ENCODE measurements at places on chromosomes 5 and 9. TPM values are rescaled to one million over a fixed set of nuclear protein-coding genes. Genes with fewer than 3 reads are reported as not detected.
A peak's percentile ranks its signal among the peaks of the same experiment; 100 is the strongest.

The ELAVL2 gene
- total RNA-seq, result 0.57 TPM

DNA sequence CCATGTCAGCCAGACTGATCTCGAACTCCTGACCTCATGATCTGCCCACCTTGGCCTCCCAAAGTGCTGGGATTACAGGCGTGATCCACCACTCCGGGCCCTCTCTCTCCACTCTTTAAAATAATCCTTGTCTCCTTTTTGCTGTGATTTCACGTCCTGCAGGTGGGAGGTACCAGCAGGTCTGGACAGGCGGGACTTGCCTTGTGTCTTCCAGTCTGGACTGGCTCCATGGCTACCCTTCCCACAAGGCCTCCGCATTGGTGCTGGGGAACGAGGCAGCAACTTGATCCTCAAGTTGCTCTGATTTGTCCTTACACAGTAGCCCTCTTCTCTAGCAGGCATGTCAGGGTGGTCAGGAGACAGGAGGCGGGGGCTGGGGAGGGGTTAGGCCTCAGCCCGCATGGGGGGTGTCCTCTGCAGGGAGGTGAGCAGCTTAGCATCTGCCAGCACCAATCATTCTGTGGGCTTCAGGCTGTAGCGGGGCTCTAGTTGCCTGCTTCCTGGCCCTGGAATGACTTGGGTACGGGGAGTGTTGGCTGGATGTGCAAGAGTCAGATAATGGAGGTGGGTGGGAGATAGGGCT, 54.3 kb downstream of the TENT4A start:
- no peak overlapping the region for H3K4me3 ChIP-seq
- no peak overlapping the region for H3K27ac ChIP-seq
- H3K27me3 ChIP-seq, result no peaks in the 10 kb centered on the region
- peak; percentile 49 for DNase-seq

The GADD45G gene
- total RNA-seq, result 6.2 TPM

The OTULINL gene
- total RNA-seq, result 3.3 TPM

The PTGES gene
- total RNA-seq, result 38.8 TPM

The CATSPER3 gene
- total RNA-seq, result not detected

- no peaks in the 10 kb centered on the region for H3K27me3 ChIP-seq
- no peak overlapping the region for H3K4me3 ChIP-seq
Observed at GRCh38 chr5:157253547-157253946, 12.4 kb upstream of the CYFIP2 start.

GRCh38 chr9:33289936-33290246, 425 bp upstream of the NFX1 start:
- no peak for DNase-seq
- H3K27ac ChIP-seq, result peak overlapping the region; percentile 100
- H3K27me3 ChIP-seq, result no peaks in the 10 kb centered on the region
- H3K36me3 ChIP-seq, result peaks cover 26% of the 10 kb centered on the region
- H3K4me3 ChIP-seq, result peak overlapping the region; percentile 79

The ADAMTS19 gene
- total RNA-seq, result not detected

The CD14 gene
- 6.7 TPM for total RNA-seq

DNA sequence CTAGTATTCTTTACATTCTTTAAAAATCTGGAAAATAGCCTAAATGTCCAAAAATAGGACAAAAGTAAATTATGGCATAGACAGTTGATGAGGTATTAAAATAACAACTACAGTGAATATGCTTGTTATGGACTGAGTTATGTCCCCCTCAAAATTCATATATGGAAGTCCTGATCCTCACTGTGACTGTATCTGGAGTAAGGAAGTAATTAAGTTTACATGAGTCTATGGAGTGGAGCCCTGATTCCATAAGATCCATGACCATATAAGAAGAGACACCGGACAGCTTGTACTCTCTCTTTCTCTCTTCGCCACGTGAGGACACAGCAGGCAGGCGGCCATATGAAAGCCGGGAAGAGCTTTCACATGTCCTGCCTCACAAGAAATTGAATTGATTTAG, 28.6 kb upstream of the C5orf58 start:
- H3K4me1 ChIP-seq, result no peaks in the 10 kb centered on the region
- H3K27me3 ChIP-seq, result no peaks in the 10 kb centered on the region
- no peaks in the 10 kb centered on the region for H3K36me3 ChIP-seq
- DNase-seq, result no peak
- H3K27ac ChIP-seq, result no peak overlapping the region
- H3K4me3 ChIP-seq, result no peak overlapping the region

The CACFD1 gene
- 8.5 TPM for total RNA-seq

- no peak for DNase-seq
- H3K36me3 ChIP-seq, result no peaks in the 10 kb centered on the region
- H3K4me1 ChIP-seq, result peaks cover 13% of the 10 kb centered on the region
- H3K27ac ChIP-seq, result peak overlapping the region; percentile 3
- H3K4me3 ChIP-seq, result no peak overlapping the region
- H3K27me3 ChIP-seq, result no peaks in the 10 kb centered on the region
Observed at GRCh38 chr5:10289353-10289752, 18.3 kb downstream of the CMBL start.

- peak overlapping the region; percentile 42 for H3K27ac ChIP-seq
- no peaks in the 10 kb centered on the region for H3K27me3 ChIP-seq
Observed at GRCh38 chr5:6766604-6767093, 53.4 kb downstream of the TENT4A start.

The LPAR1 gene
- 16.2 TPM for total RNA-seq

The RANBP3L gene
- total RNA-seq, result 1.7 TPM

GRCh38 chr9:93082841-93083411, 13.1 kb upstream of the CARD19 start:
- H3K27ac ChIP-seq, result no peak overlapping the region
- no peaks in the 10 kb centered on the region for H3K36me3 ChIP-seq
- no peak overlapping the region for H3K4me3 ChIP-seq

- H3K4me3 ChIP-seq, result no peak overlapping the region
- H3K4me1 ChIP-seq, result peaks cover 10% of the 10 kb centered on the region
- no peaks in the 10 kb centered on the region for H3K36me3 ChIP-seq
- H3K27ac ChIP-seq, result no peak overlapping the region
Observed at GRCh38 chr5:10446490-10446889, 4.8 kb downstream of the ROPN1L start.

- DNase-seq, result no peak
- no peaks in the 10 kb centered on the region for H3K27me3 ChIP-seq
- no peaks in the 10 kb centered on the region for H3K4me1 ChIP-seq
- H3K27ac ChIP-seq, result no peak overlapping the region
- H3K36me3 ChIP-seq, result no peaks in the 10 kb centered on the region
Observed at GRCh38 chr5:96476654-96477053, 43.6 kb upstream of the PCSK1 start.

DNA sequence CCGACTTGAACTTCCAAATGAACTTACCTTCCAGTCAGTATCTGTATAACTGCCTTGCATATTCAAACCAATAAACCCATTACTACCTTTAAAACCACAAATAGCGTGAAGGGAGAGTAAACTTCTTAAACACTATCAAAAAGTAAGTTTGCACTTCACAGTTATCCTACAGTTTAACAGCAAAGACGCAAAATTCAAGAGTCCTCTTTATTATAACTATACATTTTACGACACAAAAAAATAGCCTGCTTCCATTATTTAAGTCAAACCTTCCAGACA, 1.8 kb downstream of the PTBP3 start:
- no peak for DNase-seq
- H3K27ac ChIP-seq, result no peak overlapping the region
- peaks cover 47% of the 10 kb centered on the region for H3K4me1 ChIP-seq
- no peaks in the 10 kb centered on the region for H3K36me3 ChIP-seq

The SPAG8 gene
- 0.52 TPM for total RNA-seq

The PCDHA2 gene
- not detected for total RNA-seq

DNA sequence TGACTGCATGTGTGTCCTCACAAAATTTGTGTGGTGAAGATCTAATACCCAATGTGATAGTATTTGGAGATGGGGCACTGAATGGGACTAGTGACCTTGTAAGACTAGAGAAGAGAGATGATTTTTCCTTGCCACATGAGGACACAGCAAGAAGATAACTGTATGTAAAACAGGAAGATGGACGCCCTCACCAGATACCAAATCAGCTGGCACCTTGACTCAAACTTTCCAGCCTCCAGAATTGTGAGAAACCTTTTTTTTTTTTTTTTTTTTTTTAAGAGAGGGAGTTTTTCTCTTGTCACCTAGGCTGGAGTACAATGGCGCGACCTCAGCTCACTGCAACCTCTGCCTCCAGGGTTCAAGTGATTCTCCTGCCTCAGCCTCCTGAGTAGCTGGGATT, 40.3 kb downstream of the UBTD2 start:
- no peak overlapping the region for H3K27ac ChIP-seq
- DNase-seq, result no peak
- H3K4me3 ChIP-seq, result no peak overlapping the region
- no peaks in the 10 kb centered on the region for H3K27me3 ChIP-seq
- no peaks in the 10 kb centered on the region for H3K36me3 ChIP-seq

The DAPK1 gene
- total RNA-seq, result 5.4 TPM

The PCDHA5 gene
- total RNA-seq, result not detected

The GABRA1 gene
- total RNA-seq, result not detected

The BTNL8 gene
- total RNA-seq, result 0.79 TPM

GRCh38 chr9:126643945-126644527, 30.3 kb downstream of the LMX1B start:
- no peaks in the 10 kb centered on the region for H3K36me3 ChIP-seq
- no peak overlapping the region for H3K4me3 ChIP-seq
- no peak for DNase-seq
- H3K4me1 ChIP-seq, result peaks cover 1% of the 10 kb centered on the region

DNA sequence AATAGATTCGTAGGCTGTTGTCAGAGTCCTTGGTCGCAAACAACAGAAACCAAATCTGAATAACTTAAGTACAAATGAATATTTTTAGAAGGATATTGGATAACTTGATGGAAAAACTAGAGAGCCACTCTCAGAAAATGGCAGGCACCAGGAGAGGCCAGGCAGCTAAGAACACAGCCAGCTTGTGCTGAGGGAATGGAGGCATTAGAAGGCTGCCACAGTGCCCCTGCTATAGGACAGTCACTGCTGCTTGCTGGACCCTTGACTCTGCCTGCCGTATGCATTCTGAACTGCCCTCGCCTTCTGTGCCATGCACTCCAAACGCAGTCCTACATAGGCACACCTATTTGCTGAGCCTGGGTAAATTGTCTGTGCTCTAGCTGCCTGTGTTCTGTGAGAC, 78.6 kb downstream of the MAST4 start:
- no peak for DNase-seq
- no peak overlapping the region for H3K27ac ChIP-seq
- no peaks in the 10 kb centered on the region for H3K4me1 ChIP-seq
- no peaks in the 10 kb centered on the region for H3K27me3 ChIP-seq

DNA sequence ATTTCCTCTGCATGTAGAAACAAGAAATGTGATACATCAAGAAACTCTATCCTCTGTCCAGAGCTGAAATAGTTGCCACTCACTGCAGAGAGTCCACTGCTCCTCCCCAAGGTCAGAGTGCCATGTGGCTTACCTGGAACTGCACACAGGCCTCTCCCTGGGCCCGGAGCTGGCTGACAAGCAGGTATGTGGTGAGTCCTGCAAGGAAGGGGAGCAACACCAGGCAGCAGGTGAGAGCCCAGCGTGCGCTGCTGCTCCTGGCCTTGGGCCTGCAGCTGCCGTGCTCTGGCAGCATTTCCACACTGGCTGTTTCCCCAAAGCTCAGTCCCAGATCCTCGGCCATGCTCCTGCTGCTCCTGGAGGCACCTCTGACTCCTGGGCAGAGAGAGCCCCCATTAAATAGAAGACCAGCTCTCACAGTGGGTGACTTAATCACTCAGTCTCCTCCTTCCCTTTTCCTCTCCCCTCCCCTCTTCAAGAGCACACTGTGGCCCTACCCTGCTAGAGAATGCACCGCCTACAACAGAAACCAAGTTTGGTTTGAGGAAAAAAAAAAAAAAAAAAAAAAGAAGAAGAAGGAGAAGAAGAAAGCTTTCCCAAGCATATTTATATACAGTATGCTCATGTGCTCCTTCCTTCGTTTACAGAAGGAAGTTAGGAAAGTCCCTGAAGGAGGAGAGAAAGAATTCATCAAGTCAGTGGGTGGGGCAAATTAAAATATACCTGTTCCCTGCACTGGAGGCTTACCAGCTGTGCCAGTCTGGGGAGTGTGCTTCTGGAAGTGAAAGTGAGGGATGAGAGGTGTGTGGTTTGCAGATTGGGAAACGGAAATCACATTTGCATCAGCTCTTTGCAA, at the start of gene TNFSF15:
Gene TNFSF15, minus strand, starts transcription at position 370 of the 856 bp plus-strand sequence. Its CDS starts 27 bp downstream, at position 343.
- no peaks in the 10 kb centered on the region for H3K27me3 ChIP-seq
- peak within 1 kb of the TSS; percentile 23 for H3K4me3 ChIP-seq
- peak within 1 kb of the TSS; percentile 42 for H3K27ac ChIP-seq
- H3K4me1 ChIP-seq, result peaks cover 37% of the 10 kb centered on the region

DNA sequence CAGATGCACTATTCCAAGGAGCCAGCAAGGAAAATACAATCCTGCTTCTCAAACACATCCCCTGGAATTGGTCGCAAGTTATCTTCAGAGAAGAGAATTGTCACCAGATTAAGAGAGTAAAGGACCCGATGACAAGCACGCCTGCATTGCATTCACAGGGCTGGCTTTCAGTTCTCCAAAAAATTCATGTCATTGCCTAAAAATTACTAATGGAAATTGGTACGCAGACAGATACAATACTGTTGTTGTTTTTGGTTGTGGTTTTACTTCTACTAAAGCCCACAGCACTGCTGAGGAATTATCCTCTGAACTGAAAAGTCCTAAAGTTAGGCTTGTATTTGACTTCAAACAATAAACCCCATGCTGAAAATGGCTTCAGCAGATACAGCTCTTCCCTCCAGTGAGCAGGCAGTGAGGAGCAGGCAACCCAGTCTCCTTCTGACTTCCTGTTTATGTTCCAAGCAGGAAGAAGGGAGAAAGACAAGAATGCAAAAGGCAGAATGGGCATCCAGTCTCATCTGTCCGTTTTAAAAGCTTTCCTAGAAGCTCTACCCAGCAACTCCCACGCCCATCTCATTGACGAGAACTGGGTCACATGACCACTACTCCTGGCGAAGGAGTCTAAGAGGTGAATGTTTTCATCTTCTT, 80.6 kb upstream of the ZNF366 start:
- no peaks in the 10 kb centered on the region for H3K36me3 ChIP-seq
- no peak overlapping the region for H3K27ac ChIP-seq
- no peak for DNase-seq
- no peak overlapping the region for H3K4me3 ChIP-seq

DNA sequence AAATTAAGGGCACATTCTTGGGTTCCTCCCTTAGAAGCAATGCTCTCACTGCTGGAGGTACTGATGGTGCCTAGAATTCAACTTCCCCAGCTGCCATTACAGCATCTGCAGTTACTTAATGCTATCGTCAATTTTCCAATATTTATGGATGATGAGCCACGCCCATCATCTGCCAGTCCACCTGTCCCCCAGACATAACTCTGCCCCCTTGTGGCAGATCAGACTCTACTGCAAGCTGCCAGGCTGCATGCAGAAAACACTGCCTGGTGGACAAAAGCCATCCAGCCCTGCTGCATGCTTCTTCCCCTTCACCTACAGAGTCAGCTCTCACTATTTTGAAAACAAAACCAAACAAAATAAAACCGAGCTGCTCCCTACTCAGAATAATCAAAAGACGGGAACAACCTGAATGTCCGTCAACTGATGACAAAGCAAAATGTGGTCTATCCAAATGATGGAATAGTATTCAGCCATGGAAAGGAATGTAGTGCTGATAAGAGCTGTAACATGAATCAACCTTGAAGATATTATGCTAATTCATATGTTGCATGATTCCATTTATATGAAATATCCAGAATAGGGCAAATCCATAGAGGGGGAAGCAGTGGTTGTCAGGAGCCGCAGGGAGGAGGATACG, 66.4 kb downstream of the RETREG1 start:
- no peaks in the 10 kb centered on the region for H3K27me3 ChIP-seq
- peaks cover 26% of the 10 kb centered on the region for H3K4me1 ChIP-seq
- no peak overlapping the region for H3K27ac ChIP-seq
- H3K4me3 ChIP-seq, result no peak overlapping the region
- no peaks in the 10 kb centered on the region for H3K36me3 ChIP-seq

The ESM1 gene
- not detected for total RNA-seq

GRCh38 chr9:127291246-127291778, 26.7 kb downstream of the GARNL3 start:
- DNase-seq, result no peak
- no peaks in the 10 kb centered on the region for H3K27me3 ChIP-seq
- no peak overlapping the region for H3K4me3 ChIP-seq
- H3K27ac ChIP-seq, result no peak overlapping the region
- H3K4me1 ChIP-seq, result peaks cover 18% of the 10 kb centered on the region
